ENCODE measurements at places on chromosomes 1 and 21. TPM values are rescaled to one million over a fixed set of nuclear protein-coding genes. Genes with fewer than 3 reads are reported as not detected.

AIRE gene
- 0.32 TPM for polyA plus RNA-seq

CLCNKA gene
- polyA plus RNA-seq, result 1.3 TPM

WDR64 gene
- polyA plus RNA-seq, result not detected

CLDN14 gene
- polyA plus RNA-seq, result 2.2 TPM

PGLYRP4 gene
- polyA plus RNA-seq, result not detected

- no peak overlapping the region for H3K27ac ChIP-seq
- H3K27me3 ChIP-seq, result no peaks in the 10 kb centered on the region
- no peak for DNase-seq
- no peak overlapping the region for H3K4me3 ChIP-seq
Measured at GRCh38 chr1:235008239-235008638, 120.4 kb downstream of the TOMM20 start.

GRCh38 chr1:174923820-174924219, 75.9 kb upstream of the CACYBP start:
- no peaks in the 10 kb centered on the region for H3K36me3 ChIP-seq
- no peaks in the 10 kb centered on the region for H3K27me3 ChIP-seq
- no peaks in the 10 kb centered on the region for H3K4me1 ChIP-seq
- no peak overlapping the region for H3K4me3 ChIP-seq
- H3K27ac ChIP-seq, result no peak overlapping the region
- no peak for DNase-seq

GRCh38 chr1:213389061-213389581, 338.1 kb downstream of the RPS6KC1 start:
- no peaks in the 10 kb centered on the region for H3K4me1 ChIP-seq
- DNase-seq, result no peak
- H3K27me3 ChIP-seq, result no peaks in the 10 kb centered on the region
- H3K27ac ChIP-seq, result no peak overlapping the region
- H3K4me3 ChIP-seq, result no peak overlapping the region
- H3K36me3 ChIP-seq, result no peaks in the 10 kb centered on the region

GRCh38 chr21:41800425-41801320, 33.8 kb upstream of the RIPK4 start:
- DNase-seq, result no peak
- H3K36me3 ChIP-seq, result no peaks in the 10 kb centered on the region
- H3K27me3 ChIP-seq, result no peaks in the 10 kb centered on the region
- no peaks in the 10 kb centered on the region for H3K4me1 ChIP-seq
- no peak overlapping the region for H3K4me3 ChIP-seq

- peaks cover 15% of the 10 kb centered on the region for H3K27me3 ChIP-seq
- no peak for DNase-seq
- no peak overlapping the region for H3K4me3 ChIP-seq
- H3K27ac ChIP-seq, result no peak overlapping the region
Measured at GRCh38 chr1:42052072-42052699, 101.0 kb upstream of the GUCA2B start.

Data from hepatocyte (in vitro differentiated cells).